ENCODE measurements at places on chromosomes 16 and 17. TPM values are rescaled to one million over a fixed set of nuclear protein-coding genes. Genes with fewer than 3 reads are reported as not detected.

The KRT36 gene
- total RNA-seq: not detected

The HOXB4 gene
- 2.7 TPM for total RNA-seq

The TRPV2 gene
- 1.2 TPM for total RNA-seq

The PLA2G10 gene
- not detected for total RNA-seq

The SRL gene
- total RNA-seq: not detected

The RNF222 gene
- total RNA-seq: not detected

The CCL3 gene
- total RNA-seq: not detected

The PAGR1 gene
- total RNA-seq: 117 TPM

The CCL15 gene
- total RNA-seq: not detected

The USP10 gene
- 45.3 TPM for total RNA-seq

The EVI2A gene
- total RNA-seq: not detected

The ZNF423 gene
- total RNA-seq: 0.24 TPM

The KRTAP9-8 gene
- not detected for total RNA-seq

The TMC7 gene
- 1.6 TPM for total RNA-seq

The STAC2 gene
- not detected for total RNA-seq

The TLCD2 gene
- 0.20 TPM for total RNA-seq

The TMEM101 gene
- total RNA-seq: 101 TPM

The NDEL1 gene
- 46.7 TPM for total RNA-seq

The KRTAP4-1 gene
- not detected for total RNA-seq

The SSTR5 gene
- 4.0 TPM for total RNA-seq

The LGALS9B gene
- total RNA-seq: 0.54 TPM

The C17orf50 gene
- not detected for total RNA-seq

The GPR179 gene
- total RNA-seq: 0.07 TPM

The ORC6 gene
- total RNA-seq: 19.6 TPM

The MAP3K3 gene
- 16.7 TPM for total RNA-seq

The DNAAF1 gene
- 0.64 TPM for total RNA-seq

The USP6 gene
- not detected for total RNA-seq

The MYOCD gene
- total RNA-seq: 1.4 TPM

The NECAB2 gene
- 0.81 TPM for total RNA-seq

The KCNJ16 gene
- total RNA-seq: 44.6 TPM

The KRTAP2-2 gene
- not detected for total RNA-seq

The PLK1 gene
- total RNA-seq: 23.2 TPM

The PSMD12 gene
- total RNA-seq: 12.9 TPM

The SLC16A5 gene
- total RNA-seq: 4.4 TPM

The NT5C3B gene
- 69.5 TPM for total RNA-seq

The ZG16B gene
- total RNA-seq: 0.93 TPM
